ENCODE measurements at places on chromosomes 3 and 15. TPM values are rescaled to one million over a fixed set of nuclear protein-coding genes. Genes with fewer than 3 reads are reported as not detected.

GRCh38 chr3:71454512-71455403 lies 128.8 kb downstream of the FOXP1 start:
- no peak for DNase-seq

DNA sequence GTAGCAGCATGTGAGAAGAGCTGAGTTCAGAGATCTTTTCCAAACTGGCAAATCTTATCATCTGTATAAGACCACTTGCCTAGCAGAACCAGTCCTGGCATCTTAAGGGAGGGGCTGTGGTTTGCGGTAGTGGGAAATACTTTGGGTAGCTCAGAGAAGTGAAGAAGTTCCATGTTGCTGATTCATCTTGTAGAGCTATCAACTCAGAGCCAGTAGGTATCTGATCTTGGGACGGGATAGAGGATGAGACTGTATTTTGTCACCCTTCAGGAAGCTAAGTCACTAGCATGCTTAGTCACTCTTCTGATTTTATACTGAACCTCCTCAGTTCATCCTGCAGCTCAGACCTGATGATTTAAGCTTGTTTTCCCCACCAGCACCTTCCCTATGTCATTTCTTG lies 211.4 kb downstream of the NR1D2 start:
- DNase-seq, result no peak

Gene IL17RC
- 56.7 TPM for total RNA-seq

GRCh38 chr3:140924097-140924873 lies 17.4 kb upstream of the SLC25A36 start:
- DNase-seq, result no peak

Gene MFSD1
- total RNA-seq, result 173 TPM

- DNase-seq, result no peak
These were observed 376.5 kb downstream of the MECOM start for GRCh38 chr3:169286992-169287391.

Gene PSTPIP1
- total RNA-seq, result 38.5 TPM

Gene TMCO5A
- total RNA-seq, result not detected

DNA sequence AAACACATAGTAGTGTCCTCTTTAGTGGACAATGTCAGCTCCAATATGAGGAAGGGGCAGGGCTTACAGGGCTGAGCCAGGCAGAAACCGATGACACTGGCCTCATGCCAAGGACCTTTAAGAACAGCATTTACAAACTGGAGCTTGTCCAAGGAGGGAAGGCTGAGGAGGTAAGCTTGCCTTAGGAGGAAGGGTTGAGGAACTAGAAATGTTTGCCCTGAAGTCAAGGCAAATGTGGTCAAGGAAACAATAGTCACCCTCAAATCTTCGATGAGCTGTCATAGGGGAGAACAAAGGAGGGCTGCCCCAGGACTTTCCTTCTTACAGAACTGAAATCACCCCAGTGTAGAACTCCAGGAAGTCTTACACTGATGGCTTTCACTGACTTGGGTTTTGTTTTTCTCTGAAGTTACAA lies 136.4 kb downstream of the LIPC start:
- no peak for DNase-seq

DNA sequence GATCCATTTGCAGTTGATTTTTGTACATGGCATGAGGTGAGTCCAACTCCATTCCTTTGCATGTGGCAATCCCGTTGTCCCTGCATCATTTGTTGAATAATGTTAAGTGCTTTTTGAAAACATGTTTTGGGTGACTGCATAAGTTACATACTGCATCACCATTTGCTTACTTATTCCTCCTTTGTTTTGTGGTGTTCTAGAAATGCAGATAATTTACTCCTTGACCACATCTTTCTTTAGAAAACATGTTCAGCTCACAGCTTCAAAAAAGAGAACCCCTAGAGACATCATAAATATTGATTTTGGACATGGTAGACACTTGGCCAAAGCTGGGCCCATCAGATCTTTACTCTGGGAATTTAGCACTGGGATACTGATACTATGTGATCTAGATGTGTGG lies 135.3 kb upstream of the DAZL start:
- DNase-seq, result no peak

- no peak for DNase-seq
These were observed 4.8 kb downstream of the CCDC12 start for GRCh38 chr3:46971742-46972141.

Gene PAK6
- 0.72 TPM for total RNA-seq

Gene MAGEL2
- 0.69 TPM for total RNA-seq

Gene VILL
- total RNA-seq, result 5.6 TPM

GRCh38 chr15:66472176-66472999 lies 25.2 kb downstream of the SNAPC5 start:
- DNase-seq, result no peak

DNA sequence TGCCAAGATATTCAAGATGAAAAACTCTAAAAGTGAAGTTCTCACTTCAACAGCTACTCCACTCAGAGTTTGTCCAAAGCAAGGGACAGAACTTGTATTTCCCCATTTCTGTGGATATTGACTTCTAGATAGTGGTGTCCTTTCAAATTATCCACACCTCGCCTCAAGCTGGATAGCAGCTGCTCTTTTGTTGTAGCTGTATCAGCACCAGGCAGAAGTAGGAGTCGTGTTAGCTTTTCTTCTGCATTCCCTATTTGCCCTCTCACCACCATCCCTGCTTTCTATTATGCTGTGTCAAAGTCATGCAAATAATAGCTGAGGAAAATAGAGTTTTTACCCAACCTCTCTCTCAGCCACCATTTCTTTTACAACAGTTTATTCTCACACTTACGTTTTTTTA lies 303.8 kb downstream of the EPHA3 start:
- DNase-seq, result no peak

GRCh38 chr3:57758686-57759085 lies 2.6 kb downstream of the SLMAP start:
- no peak for DNase-seq

Gene NBEAL2
- 17.4 TPM for total RNA-seq

DNA sequence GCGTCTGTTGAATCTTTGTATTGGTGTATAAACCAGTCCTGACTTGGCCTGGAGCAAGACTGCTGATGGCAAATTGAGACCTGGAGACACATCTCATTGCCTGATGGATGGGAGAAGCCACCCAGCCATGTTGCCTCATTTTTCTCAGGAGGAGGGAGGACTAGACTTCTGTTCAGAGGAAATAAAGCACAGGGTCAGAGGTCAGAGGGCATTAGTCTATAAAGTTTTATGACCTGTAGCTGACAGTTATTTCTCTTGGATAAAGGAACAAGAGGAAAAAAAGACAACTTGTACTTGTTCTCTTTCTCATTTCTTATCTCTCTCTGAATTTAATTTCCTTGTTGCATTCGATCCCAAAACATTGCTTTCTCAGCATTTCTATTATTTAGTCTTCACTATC lies 775.9 kb downstream of the SQOR start:
- no peak for DNase-seq

Gene ENTPD3
- 0.84 TPM for total RNA-seq

Gene GOLGA8B
- 90.2 TPM for total RNA-seq

GRCh38 chr15:34883042-34883441 lies 86.5 kb downstream of the AQR start:
- no peak for DNase-seq

Gene GRAMD2A
- 0.46 TPM for total RNA-seq

Gene C3orf38
- total RNA-seq, result 21.1 TPM

DNA sequence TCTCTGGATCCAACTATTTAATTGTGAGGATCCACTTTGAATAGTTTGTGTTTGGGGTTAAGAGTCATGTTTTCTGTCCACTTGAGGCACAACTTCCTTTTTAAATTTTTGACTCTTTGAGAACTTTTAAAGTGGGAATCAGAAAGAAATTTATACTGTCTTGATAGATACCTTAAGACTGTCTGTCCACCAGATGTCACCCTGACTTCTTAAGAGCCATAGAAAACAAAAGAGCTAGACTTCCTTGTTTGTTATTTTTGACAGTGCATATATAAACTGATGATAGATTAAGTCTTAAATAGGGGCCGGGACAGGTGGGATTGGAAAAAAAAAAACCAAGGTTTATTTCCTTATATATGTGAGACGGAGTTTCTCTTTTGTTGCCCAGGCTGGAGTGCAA lies 52.1 kb upstream of the WDR72 start:
- DNase-seq, result no peak

Gene IL16
- total RNA-seq, result 45.8 TPM

- DNase-seq, result no peak
These were observed 140.2 kb upstream of the SPRED1 start for GRCh38 chr15:38112406-38112805.

DNA sequence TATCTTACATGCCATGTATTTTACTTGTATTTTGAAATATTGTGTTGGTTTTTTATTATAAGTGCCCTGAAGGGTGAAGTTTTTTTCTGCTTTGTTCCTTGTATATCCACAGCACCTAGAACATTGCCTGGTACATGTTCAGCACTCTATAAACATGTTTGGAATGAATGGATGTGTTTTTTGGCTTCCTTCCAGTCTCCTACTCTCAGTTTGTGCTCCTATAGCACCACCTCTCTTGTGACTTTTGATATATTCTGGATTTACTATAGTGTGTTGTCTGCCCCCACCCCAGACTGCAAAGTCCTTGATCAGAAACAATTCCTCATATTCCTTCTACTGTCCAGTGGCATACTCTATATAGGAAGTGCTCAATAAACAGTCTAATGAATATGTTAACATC lies 60.6 kb downstream of the PLCL2 start:
- DNase-seq, result no peak

Gene PROS1
- total RNA-seq, result 46.5 TPM

GRCh38 chr3:54784021-54784420 lies 143.8 kb downstream of the LRTM1 start:
- DNase-seq, result no peak

DNA sequence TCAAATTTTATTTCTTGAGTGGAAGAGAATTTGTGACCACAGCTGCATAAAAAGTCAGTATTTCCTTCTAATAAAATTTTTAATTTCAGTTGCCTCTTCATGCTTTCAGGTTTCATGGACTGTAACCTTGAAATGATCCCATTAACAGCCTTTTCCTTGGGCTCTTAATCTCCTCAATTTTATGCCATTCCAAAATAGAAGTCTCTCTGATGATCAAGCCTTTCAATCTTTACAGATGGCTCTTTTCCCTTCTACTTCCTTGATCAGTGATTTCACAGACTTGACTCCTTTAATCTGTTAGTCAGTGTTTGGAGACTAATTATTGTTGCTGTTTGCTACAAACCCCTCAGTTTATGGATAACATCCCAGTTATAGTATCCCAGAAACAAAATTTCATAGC lies 11.9 kb downstream of the TSC22D2 start:
- no peak for DNase-seq

- no peak for DNase-seq
These were observed 28.9 kb upstream of the PXYLP1 start for GRCh38 chr3:141202682-141203081.

Gene FOXB1
- not detected for total RNA-seq

Gene CEMIP
- total RNA-seq, result 0.19 TPM

GRCh38 chr3:195388380-195388779 lies 54.4 kb downstream of the ACAP2 start:
- no peak for DNase-seq
